ENCODE measurements at places on chromosomes 6 and 20.

GRCh38 chr20:409697-410559 lies 1.8 kb downstream of the RBCK1 start:
- no peak for DNase-seq

GRCh38 chr6:105210932-105211531 lies 31.2 kb upstream of the POPDC3 start:
- no peak for DNase-seq

GRCh38 chr20:46755483-46756413 lies 46.3 kb downstream of the SLC2A10 start:
- DNase-seq = no peak

GRCh38 chr6:81787313-81788068 lies 35.0 kb upstream of the TENT5A start:
- DNase-seq = no peak

GRCh38 chr6:1615853-1616420 lies 6.2 kb downstream of the FOXC1 start:
- DNase-seq = no peak

DNA sequence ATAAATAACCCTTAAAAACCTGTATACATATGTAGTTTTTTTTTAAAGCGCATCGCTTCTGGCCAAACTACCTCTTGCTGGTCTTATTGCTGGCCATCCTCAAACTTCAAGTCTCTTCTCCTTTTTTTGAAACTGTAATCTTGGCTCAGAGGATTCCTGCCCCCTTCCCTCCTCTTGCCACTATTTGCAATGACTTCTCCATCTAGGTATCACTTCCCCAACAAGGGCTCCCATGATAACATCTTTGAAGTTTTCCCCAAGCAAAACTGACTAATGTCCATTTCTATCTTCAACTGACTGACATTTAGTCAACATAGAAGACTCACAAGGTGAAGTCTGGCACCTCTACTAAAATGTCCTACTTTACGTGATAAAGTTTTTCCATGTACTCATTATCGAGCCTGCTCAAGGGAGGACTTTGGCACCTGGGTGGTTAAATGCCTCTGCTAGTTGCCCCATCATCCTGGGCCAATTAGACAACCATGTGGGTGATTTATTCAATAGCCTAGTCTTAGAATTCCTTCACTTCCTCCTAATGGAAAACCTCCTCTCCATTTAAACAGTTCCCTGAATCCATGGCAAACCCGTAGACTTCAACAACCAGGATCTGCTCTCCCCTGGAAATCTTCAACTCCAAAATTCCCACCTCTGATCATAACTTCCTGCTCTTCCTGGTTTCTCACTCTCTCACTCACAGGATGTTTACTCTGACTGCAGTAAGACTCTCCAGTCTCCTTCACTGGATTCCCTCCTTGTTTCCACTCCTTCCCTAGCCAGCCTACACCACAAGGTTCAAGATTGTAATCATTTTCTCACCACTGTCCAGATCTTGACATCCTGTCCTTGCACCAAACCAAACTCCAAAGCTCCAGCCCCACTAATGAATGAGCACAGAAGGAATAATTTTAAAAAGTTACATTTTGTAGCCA lies 9.4 kb upstream of the PLAGL1 start:
- no peak for DNase-seq

DNA sequence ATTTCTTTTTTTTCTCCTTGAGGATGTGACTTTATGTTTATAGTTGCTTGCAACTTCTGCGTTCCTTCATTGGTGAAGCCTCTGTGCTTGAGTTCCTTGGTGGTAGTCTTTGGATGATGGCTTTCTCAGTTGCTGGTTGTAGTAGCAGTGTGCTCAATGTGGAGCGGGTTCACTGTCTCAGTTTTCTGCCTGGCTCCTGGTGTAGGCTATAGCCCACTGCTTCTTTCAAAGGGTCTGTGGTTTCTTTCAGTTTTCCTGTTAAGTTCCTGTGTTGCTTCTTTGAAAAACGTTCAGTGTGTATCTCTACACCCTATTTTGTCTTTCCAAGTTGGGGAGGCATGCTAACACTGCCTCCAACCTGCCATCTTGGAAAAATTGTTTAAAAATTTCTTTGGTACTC lies 33.9 kb upstream of the ZBTB24 start:
- DNase-seq = no peak

DNA sequence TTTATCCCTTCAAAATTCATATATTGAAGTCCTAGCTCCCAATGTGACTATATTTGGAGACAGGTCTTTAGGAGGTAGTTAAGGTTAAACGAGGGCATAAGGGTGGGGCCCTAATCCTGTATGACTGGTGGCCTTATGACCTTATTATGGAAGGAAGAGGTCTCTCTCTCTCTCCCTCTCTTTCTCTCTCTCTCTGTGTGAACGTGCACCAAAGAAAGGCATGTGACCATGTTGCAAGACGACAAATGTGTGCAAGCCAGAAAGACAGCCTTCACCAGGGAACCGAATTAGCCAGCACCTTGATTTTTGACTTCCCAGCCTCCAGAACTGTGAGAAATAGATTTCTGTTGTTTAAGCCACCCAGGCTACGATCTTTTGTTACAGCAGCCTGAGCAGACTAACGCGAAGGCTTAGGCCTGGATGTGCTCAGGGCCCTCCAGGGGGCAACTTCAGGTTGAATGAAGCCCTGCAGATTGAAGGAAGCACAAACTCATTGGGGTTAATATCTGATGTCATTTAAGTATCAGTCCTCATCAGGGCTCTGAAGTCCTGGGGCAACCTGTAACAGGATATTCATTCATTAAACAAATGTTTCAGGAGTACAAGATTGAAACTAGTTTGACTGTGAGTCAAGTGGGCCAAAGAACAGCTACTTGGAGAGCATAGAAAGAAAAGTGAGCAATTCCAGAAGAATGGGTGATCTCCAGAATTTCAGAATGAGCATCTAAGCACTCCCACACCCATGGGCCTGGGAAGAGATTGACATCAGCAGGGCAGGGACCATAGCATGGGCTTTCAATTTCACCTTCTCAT lies 157.4 kb upstream of the TNFAIP3 start:
- DNase-seq = no peak

GRCh38 chr20:35191419-35192117 lies 19.7 kb downstream of the PROCR start:
- DNase-seq = no peak

DNA sequence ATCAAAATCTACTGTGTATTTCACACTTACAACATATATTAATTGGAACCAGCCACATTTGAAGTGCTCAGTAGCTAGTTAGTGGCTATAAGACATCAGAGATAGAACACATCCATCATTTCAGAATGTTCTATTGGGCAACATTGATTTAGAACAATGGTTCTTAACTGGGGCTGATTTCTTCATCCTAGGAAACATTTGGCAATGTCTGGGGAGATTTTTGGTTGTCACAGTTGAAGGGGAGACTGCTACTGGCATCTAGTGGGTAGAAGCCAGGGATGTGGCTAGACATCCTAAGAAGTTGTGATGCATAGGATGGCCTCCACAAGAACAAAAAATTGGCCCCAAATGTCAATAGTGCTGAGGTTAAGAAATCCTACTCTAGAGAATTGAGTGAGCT lies 132.5 kb downstream of the OLIG3 start:
- DNase-seq = no peak

DNA sequence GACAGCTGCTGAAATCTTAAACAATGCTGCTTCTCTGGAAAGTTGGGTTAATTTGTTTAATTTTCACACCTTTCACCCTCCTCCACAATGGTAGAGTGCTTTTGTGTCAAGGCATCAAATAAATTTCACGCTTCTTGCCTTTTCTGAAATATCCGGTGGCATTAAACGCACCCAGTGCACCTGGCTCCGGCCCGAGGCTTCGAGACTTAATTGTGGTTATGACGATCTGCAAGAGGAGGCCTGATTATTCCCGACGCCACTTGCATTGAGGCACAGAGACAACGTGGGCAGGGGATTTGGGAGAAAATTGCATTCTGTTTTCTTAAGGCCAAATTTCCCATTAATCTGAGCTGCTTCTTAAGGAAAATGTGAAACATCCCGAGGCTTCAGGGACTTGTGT lies 152.2 kb downstream of the CDH4 start:
- no peak for DNase-seq

DNA sequence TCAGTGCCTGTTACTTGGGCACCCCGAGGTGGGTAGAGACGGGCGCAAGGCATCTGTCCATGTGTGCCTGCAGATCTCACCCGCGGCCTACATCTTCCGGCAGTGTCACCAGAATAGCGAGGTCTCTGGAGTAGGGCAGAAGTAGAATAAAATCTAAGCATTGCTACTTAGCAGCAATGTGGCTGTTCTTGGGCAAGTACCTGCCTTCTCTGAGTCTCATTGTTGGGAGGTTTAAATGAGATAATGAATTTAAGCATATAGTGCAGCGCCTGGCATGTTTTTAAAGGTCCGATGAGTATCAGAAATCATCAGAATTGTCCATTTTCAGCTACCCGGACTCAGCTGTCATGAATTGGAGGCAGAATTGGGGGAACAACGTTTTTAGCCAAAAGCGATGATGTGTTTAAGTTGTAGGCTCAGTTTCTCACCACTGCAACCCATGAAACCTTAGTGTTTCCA lies 800 bp downstream of the ABCC10 start:
- no peak for DNase-seq

DNA sequence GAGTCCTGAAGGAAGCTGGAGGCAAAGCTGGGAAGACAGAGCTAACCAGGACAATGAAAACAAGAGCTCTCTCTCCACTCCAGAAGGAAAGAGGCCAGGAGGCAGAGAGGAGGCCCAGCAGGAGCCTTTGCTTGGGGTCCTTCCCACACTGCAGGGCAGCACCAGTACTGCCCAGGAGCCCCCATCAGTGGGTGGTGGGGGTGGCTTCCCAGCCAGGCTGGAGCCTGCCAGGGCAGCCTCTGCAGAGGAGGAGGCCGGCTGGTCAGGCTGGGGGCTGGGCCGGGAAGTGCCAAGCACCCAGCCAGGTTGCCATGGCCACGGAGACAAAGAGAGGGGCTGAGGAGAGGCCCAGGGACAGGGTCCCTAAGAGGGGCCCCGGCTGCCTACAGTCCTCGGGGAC lies 33.4 kb downstream of the PREX1 start:
- DNase-seq = no peak

DNA sequence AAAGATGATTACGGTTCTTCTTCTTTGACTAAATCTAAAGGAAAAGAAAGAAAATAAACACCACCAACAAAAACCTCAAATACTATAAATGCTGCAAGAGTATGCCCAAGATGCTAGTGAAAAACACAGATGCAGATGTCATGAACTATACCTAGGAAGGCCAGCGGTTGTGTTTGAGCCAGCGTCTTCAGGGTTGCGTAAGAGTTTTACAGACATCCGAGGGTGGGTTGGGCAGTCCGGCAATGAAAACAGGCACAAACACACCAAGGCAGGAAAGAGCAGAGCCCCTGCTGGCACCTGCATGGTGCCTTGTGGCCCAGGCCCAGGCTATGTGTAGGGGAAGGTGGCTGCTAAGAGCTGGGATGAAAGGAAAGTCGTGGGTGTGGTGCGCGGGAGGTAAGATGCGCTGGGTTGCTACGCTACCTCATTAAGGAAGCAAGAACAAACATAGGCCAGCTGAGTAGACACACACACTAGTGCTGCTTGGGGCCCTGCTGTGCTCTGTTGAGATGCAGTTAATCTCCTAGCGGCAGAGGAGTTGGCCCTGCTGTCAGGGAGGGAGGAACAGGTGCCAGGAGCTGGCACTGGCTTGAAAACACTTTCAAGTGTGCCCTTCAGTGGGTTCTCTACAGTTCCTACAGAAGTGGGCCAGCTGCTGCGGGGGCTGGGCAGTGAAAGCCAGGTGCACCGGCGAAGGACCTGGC lies 170.2 kb upstream of the PLN start:
- DNase-seq = no peak

GRCh38 chr6:12482386-12483375 lies 192.5 kb downstream of the EDN1 start:
- DNase-seq = no peak

DNA sequence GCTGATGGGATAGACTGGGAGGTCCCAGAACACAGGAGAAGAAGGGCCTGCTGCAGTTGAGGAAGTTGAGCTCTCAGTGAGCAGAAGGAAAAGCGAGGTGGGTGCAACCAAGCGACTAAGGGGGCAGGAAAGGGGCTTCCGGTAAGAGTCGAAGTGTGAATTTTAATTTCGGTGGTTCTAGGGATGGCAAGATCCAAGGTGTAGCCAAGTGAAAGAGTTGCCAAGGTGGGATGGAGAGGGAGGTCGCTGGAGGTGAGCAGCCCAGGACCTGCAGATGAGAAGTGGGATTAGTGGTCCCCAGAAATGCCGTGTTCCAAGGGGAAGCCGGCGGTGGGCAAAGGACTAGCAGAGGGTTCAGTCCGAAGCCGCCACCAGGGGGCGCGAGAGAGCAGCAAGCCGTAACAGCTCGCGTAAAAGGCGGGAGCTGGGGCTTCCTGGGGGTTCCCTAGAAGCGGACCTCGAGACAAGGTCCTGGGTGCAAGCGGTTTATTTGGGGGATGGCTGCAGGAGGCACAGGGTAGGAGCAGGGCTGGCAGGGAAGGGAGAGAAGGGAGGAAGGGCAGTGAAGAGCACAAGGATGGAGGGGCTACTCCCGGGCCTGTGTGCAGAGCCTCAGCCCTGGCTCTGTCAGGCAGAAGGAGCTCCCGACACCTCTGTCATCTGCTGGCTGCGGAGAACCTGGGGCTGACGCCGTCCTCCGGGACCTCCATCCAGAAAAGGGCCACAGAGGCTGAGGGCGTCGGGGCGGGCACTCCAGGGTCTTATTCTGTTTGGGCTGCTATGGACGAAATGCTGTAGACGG lies 103.6 kb downstream of the PAX1 start:
- no peak for DNase-seq

DNA sequence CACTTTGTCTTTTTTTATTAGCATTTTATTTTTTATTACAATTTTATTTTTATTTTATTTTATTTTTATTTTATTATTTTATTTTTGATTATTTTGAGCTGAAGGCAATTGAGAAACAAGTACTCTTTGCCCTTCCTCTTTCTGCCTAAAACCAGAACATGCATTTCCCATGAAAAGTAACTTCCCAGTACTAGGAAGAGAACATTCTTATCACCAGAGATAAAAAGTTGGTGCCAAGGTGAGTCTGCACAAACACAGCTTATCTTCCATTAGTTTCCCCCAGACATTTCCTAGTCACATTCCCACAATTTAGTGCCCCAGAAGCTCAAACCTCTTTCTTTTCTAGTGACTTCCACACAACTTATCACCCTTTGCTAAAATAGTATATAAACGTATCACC lies 84.8 kb downstream of the CD24 start:
- DNase-seq = no peak
